ENCODE measurements at places on chromosomes 7 and 10.
A peak's percentile ranks its signal among the peaks of the same experiment; 100 is the strongest.

GRCh38 chr7:76310102-76310957 is 7.9 kb downstream of the HSPB1 start:
- peak; percentile 26 for DNase-seq

GRCh38 chr10:56623064-56623463 is 262.0 kb upstream of the ZWINT start:
- no peak for DNase-seq

DNA sequence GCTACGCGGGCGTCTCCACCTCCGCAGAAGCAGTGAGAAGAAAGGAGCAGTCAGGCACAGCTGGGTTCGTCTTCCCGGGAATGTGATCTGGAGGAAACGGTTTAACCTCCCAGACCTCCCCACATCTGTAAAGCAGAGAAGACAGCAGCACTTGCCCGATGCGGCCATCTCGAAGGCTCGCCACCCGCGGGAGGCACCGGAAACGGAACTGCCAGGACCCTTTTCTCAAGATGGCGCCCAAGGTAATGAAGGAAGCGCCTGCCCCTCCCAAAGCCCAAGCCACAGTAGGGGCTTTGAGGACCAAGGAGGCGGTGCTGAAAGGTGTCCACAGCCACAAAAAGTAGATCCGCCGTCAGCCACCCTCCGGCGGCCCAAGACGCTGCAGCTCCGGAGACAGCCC is 41.7 kb downstream of the ASB13 start:
- no peak for DNase-seq

GRCh38 chr10:58334817-58335305 is at the start of gene UBE2D1:
Gene UBE2D1, plus strand, starts transcription at chr10:58335006. Its CDS starts 196 bp downstream, at chr10:58335202.
- peak; percentile 76 for DNase-seq

DNA sequence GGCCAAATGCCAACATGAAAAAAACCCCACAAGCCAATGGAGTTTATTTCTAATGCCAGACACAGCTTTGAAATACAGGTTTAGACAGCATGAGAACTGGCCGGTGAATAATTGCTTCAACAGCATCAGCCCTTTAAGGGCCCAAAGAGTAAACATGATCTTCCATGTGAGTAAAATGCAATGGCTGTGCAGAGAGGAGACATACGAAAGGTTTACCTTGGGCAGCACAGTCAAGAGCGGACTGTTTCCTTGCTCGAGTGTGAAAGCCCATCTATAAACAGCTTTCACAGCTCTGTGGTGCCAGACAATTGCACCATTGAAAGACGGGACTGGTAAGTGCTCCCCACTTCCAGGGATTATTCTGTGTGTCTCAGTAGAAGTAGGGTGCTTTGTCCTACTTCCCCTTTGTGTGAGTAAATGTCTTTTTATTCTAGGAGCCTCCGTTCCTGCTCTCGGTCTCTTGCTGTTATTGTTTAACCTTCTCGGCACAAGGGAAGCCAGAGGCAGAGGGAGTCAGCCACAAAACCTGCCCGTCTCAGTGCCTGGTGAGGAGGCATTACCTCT is 77.8 kb upstream of the KAT6B start:
- DNase-seq: no peak

DNA sequence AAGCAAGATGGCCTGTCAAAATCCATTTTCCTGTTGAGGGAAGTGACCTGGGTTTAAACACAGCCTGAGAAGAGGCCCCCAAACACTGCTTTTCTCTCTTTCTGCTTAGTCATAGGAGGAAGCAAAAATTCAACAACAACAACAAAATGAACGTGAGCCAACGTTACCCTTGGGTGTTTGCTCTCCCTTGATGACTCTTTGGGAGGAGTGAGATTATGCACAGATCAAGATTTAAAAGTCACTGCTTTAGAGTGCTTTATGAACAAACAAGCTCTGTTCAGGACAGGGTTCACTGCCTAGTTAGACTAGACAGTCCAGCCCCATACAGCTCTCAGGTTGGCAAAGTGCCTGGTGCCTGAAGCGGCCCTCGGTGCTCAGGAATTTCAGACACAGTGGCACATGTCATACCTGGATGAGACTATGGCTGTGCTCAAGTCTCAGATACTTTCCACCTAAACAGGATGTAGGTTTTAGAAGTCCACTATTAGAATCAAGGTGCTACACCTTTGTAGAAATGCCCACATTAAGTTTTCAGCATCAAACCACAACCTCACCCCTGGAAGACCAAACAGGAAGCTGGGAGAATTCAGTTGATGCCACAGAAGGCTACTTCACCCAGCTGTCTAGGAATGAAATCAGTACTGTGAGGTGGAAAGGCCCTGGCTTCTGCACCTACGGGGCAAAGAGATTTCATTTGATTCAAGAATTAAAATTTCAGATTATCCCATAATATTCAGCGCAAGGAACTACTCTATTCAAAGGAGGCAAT is 38.7 kb downstream of the DENND11 start:
- DNase-seq: no peak

- no peak for DNase-seq
Observed at GRCh38 chr10:47207281-47207615, 92.7 kb upstream of the GDF10 start.

DNA sequence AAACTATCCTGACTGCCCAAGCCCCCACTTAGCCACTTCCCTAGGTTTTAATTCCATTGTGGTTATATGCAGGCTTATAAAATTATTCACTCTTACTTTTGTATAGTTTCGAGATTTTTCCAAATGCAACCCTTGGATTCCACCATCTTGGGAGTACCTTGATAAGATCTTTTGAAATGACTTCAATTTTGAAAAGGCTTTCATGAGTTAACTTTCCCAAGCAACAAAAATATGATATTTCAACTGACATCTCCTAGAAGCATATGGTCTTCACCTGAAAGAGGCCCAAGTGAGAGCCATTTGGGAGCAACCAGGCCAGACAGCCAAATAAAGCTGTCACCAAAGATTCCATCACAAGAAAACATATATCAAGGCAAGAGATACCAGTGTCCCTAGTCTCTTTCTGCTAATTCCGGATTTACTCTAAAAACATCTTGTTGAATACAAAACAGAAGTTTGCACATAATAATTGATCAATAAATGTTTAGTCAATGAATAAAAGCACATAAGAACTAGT is 1.7 kb upstream of the ST8SIA6 start:
- DNase-seq: no peak

- DNase-seq: peak; percentile 51
Observed at GRCh38 chr10:17644485-17644943, 563 bp downstream of the STAM start.

DNA sequence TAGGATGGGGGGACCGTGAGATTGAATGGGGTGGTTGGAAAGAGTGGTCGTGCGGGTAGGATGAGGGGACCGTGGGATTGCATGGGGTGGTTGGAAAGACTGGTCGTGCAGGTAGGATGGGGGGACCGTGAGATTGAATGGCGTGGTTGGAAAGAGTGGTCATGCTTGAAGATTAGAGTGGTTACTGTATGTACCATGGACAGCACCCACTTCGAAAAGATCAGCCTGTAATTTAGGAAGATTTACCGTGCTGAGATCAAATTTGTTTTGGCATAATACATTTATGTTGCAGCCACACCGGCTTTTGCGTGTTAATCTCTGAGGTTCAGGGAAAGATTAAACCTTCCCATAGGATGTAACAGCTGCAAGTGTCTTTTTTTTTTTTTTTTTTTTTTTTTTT is 495.2 kb upstream of the ADARB2 start:
- no peak for DNase-seq

DNA sequence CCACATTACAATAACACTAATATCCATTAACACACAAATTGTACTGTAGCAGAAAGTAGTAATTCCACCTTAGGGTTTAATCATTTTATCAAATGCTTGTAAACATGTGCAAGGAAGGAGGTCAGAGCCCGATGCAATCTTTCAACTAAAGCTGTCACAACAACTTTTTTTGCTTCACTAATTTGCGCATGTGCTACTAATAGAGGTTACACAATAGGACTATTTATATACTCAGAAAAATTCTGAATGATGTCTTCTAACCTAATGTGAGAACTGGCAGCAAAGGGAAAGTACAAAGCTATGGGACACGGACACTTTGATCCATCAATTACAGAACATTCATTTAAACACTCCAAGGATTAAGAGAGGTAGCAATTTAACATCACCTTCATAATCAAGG is 244.4 kb downstream of the CHCHD3 start:
- DNase-seq: no peak

- no peak for DNase-seq
Observed at GRCh38 chr7:158454631-158455030, 133.0 kb downstream of the PTPRN2 start.

DNA sequence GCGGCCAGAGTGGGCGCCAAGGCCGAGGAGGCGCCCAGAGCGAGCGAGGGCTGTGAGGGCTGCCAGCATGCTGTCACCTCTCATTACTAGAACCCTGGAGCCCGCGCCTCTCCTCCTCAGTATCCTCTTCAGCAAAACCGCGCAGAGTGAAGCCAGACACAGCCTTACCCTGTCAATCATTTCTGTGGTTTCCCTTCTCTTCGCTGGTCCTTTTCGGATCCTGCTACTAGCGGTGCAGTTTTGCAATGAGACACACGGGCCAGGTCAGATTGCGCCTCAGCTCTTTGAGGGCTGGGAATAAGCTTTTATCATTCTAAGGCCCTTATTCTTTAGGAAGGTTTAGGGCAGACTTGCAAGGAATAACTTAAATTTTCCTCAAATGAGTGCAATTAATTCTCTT is 55.5 kb upstream of the FAM171A1 start:
- no peak for DNase-seq

GRCh38 chr7:68547181-68547580 is 1051.1 kb upstream of the AUTS2 start:
- peak; percentile 43 for DNase-seq

DNA sequence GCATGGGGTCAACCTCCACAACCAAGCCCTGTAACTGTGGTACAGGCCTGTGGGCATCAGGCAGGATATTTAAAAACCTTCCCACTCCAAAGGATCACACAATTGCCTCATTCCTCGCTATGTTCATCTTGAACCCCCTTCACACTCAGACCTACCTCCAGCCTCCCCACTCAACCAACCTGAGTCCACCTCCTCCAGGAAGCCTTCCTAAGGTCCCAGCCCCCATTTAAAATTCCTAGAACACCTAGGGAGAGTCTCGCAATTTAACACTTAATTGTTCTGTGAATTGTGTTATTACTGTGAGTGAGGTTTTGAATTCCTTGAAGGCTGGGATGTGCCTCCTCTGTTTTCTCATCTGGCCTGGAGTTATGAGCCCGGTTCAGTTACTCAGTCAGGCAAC is 93.1 kb upstream of the SMNDC1 start:
- DNase-seq: no peak

DNA sequence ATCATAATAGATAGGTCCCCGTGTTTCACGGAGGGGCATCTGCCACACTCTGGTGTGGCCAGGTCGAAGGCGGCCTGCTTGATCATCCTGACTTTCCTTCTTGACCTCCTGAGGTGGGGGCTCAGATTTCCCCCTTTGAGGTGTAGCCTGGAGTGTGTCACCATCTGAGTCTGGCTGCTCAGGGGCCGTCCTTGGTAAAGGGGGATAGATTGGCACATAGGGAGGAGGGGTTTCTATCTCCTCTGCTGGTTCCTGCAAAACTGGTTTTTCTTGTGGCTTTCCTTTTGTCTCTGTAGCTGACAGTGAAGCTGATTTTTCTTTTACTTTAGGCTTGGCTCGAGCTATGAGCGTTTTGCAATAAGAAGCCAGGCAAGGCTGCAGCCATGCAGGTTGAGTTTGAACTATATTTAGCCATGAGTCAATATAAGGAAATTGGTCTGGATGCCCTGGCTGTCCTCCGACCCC is 7.1 kb upstream of the ZNF117 start:
- DNase-seq: no peak

- DNase-seq: no peak
Observed at GRCh38 chr10:12572281-12572680, 222.9 kb downstream of the CAMK1D start.

DNA sequence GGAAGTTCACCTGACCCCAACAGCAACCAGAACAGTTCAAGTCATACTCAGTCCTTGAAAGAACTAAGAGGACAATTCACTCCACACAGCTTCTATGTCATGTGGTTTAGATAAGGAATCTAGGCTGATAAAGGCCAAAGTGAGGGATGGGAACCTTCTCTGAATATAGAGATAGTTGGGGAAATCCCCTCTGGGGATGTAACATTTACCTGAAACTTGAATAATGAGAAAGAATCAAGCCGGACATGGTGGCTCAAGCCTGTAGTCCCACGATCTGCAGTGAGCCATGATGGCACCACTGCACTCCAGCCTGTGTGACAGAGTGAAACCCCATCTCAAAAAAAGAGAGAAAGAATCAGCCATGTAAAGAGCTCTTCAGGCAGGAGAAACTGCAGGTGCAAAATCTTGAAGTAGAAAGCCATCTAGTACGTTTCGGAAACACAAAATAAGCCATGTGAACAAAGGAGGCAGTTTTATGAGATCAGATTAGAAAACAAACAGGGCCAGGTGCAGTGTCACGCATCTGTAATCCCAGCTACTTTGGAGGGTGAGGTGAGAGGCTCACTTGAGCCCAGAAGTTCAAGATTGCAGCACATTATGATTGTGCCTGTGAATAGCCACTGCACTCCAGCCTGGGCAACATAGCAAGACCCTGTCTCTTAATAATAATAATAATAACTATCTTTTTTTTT is 4.5 kb upstream of the DNMBP start:
- DNase-seq: no peak

DNA sequence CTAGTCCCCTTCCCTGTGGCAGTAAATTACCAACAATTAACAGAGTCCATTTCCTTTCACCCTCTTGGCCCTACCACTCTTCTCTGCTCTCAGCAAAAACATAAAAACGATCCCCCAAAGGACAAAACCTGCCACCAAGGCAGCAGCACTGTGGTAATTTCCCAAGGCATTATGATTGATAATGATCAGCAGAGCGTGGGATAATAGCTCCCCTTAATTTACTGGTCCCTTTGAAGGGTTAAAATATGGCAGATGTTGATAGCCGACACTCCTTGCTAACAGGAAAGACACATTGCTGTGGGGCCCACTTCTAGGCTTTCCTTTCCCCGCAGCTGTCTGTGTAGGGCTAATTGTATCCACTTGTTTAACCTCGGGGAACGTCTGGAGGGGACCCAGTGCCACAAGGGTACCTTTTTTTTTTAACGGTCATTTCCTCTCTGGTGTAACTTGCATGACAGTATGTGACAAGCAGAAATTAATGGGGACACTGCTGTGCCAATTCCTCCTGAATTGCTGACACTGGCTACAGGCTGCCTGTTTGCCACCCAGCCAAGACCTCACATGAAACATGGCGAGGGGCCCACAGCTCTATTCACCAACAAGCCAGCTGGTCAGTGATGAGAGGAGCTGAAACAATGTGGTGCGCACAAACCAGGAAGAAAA is 81.3 kb downstream of the CDK6 start:
- peak; percentile 49 for DNase-seq

DNA sequence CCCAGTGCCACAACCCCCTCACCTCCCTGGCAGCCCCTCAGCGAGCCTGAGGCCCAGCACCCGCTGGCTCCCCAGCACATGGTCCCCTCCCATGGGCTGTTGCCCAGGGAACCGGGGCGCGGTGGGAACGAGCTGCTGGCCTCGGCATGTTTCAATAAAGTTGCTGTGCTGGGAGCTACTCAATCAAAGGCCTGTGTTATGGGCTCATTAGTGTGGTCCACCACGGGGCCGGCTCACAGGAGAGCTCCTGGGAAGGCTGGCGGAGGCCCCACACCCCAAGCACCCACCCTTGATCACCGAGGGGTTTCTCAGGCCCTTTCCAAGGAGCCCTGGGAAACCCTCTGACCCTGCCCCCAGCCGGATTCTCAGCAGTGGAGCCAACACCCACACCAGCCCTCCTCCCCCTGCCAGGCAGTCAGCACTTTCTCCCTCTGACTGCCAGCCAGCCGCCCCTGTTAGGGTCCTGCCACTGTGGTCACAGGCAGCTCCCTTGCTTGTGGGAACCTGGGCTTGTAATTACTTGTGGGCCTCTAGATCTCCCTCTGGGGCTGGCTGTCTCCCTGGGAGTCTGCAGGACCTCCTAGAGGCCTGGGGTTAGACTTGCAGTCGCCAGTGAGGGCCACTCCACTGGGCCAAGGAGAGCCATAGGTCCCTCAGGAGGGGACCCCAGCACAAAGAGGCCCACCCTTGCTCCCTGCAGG is 24.8 kb upstream of the TRIM8 start:
- DNase-seq: no peak
